ENCODE measurements at places on chromosomes 13 and 19.

- no peak for DNase-seq
Observed at GRCh38 chr13:106176117-106176516, 359.3 kb downstream of the EFNB2 start.

DNA sequence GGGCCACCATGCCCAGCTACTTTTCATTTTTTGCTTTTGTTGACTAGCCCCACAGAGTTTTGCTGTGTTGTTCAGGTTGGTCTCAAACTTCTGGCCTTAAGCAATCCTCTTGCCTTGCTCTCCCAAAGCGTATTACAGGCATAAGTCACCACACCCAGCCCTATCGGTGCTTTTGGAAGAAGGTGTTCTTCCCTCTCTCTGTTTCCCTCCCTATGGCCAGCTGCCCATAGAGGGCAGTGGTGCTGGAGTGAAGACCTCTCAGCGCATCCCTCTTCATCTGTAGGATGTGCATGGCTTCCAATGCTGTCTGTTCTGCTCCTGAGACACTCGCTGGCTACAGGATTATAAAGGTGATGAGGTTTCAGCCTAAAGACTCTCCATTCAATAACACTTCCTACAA is 1.3 kb upstream of the CD22 start:
- no peak for DNase-seq

- DNase-seq = no peak
Observed at GRCh38 chr13:44068737-44069136, 189.0 kb downstream of the LACC1 start.

GRCh38 chr13:20119960-20120359 is 40.9 kb downstream of the GJA3 start:
- DNase-seq = no peak

DNA sequence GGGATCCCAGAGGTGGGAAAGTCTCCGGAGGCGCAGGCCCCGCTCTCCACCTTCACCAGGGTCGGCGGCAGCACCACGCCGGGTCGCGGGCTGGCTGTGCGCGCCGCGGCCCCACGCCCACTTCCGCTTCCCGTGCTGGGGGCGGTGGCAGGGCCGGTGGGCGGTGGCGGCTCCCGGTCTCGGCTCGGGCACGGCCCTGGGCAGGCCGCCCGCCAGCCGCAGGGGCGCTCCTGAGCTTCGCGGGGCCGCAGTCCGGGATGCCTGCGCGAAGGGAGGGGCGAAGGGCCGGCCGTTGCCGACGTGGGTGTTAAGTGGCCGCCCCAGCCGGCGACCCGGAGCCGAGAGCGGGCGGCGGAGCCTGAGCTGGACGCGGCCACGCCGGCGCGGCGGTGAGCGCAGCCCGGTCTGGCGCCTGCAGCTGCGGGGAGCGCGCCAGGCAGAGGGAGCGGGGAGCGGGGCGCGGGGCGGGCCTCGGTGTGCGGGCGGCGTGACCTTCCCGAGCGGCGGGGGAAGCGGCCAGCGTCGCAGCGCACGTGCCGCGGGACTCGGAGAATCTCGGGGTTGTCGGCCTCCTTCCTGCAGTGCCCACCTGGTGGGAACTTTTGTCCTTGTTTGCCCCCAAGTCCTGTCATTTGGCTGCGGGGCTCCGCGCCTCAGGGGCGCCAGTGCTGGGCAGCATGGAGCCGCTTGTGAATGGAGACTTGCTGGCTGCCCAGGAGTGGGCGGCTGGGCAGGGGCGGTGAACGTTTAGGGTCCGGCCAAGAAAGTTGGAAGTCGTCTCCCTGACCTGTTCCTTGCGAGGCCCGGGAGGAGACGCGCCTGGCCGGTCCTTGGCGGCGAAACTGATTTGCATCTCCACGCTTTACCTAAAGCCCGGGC is at the start of gene SLC25A15:
TSS of gene SLC25A15 (plus strand) at position 337 of the 879 bp plus-strand sequence. CDS start 3,616 bp downstream, outside the sequence.
- peak; percentile 79 for DNase-seq

- no peak for DNase-seq
Observed at GRCh38 chr13:29065142-29065541, 245.0 kb downstream of the MTUS2 start.

- no peak for DNase-seq
Observed at GRCh38 chr19:31515931-31516330, 166.7 kb upstream of the TSHZ3 start.

DNA sequence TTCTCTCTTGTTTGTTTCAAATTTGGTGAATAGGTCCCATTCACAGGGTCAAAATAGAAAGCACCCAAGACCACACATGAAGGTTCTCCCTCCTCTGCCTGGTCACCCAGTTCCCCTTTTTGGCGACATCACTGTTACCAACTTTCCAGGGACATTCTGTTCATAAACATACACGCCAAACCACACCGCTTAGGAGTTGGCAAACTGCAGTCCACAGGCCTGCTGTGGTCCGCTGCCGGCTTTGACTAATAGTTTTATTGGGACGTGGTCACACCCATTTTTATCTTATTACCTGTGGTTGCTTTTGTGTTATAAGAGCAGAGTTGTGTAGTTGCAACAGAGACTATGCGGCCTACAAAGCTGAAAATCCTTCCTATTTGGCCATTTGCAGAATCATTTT is 24.2 kb downstream of the UHRF1 start:
- DNase-seq = no peak

- no peak for DNase-seq
Observed at GRCh38 chr13:23460309-23460708, 26.8 kb upstream of the SACS start.

GRCh38 chr13:49693191-49693733 is 2.0 kb upstream of the EBPL start:
- no peak for DNase-seq

- no peak for DNase-seq
Observed at GRCh38 chr13:71613066-71613745, 253.8 kb downstream of the DACH1 start.

GRCh38 chr13:54890976-54891375 is 1862.4 kb downstream of the OLFM4 start:
- no peak for DNase-seq

All from naive thymus-derived CD4-positive, alpha-beta T cell (primary cell).